ENCODE measurements at places on chromosomes 4 and X.

DNA sequence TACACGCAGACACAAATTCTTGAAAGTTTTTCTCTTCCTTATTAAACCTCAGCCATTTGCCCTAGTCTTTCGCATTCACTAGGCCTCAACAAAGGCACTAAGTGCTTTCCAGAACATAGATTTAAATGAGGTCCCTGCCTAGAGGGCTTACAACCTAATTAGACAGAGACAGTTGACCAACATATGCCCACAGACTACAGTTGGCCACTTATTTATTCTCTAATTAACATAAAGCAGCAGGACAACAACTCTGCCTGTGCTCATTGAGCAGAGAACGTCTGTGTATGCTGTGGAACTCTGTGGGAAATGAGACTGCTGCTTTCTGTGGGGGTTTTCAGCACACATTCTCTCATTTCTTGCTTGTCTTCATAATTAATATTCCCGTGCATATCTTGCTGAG, 303.0 kb upstream of the TACR3 start:
- no peak for DNase-seq

DNA sequence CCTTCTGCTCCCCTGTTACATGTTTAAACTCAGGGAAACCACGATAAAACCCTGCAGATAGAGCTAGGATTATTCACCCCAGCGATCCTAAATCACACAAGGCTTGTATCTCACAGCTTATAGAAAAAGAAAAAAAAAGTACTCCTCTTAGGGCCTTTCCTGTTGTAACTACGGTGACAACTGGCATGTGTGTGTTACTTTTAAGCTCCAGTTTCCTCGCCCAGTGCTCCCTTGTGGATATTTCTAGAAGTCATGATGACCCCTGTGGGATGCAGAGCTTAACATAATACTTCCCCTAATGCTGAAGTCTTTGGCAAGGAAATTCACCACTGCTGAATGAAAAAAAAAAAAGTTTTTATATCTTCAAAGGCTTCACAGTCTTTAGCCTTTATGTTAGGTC, 114.7 kb downstream of the NWD2 start:
- DNase-seq = no peak

GRCh38 chr4:8278421-8279287, 9.1 kb downstream of the HTRA3 start:
- DNase-seq = peak; percentile 92

DNA sequence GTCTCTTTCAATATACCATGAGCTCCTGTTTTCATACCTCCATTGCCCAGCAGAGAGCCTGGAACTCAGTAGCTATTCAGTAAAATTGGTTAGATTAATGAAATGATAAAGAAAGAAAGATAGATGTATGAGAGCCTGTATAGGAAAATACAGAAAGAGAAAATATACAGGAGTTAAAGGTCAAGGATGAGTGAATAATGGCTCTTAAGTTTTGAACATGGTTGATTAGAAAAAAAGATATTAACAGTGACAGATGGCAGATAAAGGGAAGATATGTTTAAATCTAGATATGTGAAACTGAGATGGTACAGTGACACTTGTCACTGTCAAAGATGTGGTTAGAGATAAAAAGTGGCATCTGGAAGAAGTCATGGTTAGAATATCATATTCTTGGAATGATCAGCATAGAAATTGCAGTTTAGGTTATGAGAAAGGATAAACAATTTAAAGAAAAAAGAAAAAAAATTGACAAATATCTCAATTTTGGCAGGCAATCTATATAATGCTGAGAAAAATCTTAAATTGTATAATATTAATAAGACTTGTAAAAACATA, 179.2 kb downstream of the TBCK start:
- no peak for DNase-seq

GRCh38 chrX:154986826-154987575, 35.5 kb downstream of the F8 start:
- no peak for DNase-seq

DNA sequence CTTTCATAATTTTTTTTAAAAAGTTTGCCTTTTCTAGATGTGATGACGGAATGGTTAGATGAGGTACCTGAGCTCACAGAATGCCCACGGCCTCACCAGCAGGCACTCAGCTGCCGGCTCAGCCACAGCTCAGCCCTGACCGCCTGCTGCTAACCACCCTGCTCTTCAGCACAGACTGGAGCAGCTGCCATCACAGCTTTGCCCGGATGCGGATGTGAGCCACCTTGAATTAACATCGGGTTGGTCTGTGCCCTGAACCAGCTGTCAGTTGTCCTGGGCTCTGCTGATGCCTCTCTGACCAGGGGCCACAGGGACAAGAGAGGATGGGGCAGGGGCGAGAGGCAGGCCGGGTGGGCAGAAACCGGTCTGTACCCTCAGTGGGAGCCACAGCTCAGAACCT, 93.3 kb downstream of the HMX1 start:
- no peak for DNase-seq

GRCh38 chr4:142579443-142579842, 266.7 kb downstream of the INPP4B start:
- no peak for DNase-seq

DNA sequence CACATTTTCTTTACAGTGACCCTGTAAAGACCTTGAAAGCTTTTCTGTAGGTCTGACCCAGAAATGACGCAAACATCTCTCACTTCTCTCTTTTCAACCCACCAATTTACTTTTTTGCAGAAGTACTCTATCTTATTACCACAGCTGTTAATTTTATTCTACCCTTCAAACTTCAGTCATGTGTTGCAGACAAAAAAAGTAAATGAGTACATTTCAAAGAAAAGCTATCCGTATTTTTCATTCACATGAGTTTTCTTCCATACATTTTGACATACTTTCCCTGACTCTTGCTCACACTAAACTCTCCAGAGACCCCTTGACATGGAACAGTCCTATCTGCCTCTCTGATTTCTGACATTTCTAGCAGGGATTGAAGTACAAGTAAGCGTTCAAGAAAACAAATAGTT, 51.7 kb downstream of the SLC7A11 start:
- DNase-seq = no peak

- DNase-seq = no peak
These were observed 67.9 kb upstream of the SOX3 start for GRCh38 chrX:140572724-140573123.

DNA sequence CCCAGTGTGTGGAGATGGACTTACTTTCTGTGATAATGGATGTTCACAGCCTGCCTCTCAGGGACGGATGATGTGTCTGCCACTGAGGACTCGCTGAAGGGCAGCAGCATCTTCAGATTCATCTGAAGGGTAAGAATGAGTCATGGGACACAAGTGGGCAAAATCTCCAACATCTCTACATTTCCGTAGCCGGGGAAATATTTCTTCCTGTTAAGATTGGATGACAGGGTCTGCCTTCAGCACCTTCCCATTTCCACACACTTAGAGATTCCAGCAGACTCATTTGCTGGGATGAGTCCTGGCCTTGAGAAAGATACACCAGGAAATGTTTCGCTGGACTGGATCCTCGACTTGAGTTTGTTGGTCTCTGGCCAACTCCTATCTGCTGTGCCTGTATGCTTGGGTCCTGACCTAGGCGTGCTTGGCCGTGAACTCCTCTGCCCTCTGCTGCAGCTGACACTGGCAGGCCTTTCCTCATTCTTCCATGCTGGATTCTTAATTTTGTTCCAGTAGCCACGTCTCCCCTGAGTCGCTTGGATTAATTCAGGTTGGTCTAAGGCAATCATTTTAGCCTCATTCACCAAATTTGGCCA, 46.5 kb upstream of the SOD3 start:
- DNase-seq = no peak

- peak; percentile 70 for DNase-seq
These were observed 66.0 kb downstream of the TBL1X start for GRCh38 chrX:9530848-9531274.

- peak; percentile 9 for DNase-seq
These were observed 73.1 kb downstream of the QRFPR start for GRCh38 chr4:121307445-121308327.

DNA sequence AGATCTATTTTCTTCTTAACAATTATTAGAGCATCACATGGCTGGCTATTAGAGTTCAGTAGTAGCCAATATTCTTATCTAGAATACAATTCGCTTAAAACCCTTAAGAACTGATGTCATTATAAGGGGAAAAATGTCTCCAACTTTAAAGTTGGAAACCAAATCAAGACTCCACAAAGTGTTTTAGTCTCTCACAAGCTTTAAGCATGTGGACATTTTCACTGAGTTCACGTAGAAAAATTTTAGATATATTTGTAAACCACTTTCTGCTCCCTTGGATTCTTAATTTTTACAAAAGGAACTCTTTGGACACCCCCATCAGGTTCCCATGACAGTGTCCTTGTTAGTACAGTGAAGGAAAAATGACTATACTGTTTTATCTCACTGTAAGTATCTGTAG, 123.9 kb upstream of the NAP1L5 start:
- DNase-seq = no peak

GRCh38 chr4:168849030-168849675, 160.9 kb downstream of the CBR4 start:
- no peak for DNase-seq

GRCh38 chrX:147550217-147550616, 361.5 kb upstream of the FMR1 start:
- DNase-seq = no peak

GRCh38 chr4:7821245-7822136, 118.2 kb downstream of the AFAP1 start:
- no peak for DNase-seq

GRCh38 chr4:84031401-84031800, 467.7 kb downstream of the NKX6-1 start:
- no peak for DNase-seq

GRCh38 chrX:71606536-71607216, 11.6 kb downstream of the CXCR3 start:
- no peak for DNase-seq

GRCh38 chr4:184143770-184144564, 73.7 kb downstream of the ENPP6 start:
- no peak for DNase-seq

- no peak for DNase-seq
These were observed 53.2 kb downstream of the PPM1K start for GRCh38 chr4:88230969-88231771.

GRCh38 chr4:146329050-146329716, 114.8 kb downstream of the REELD1 start:
- peak; percentile 46 for DNase-seq

DNA sequence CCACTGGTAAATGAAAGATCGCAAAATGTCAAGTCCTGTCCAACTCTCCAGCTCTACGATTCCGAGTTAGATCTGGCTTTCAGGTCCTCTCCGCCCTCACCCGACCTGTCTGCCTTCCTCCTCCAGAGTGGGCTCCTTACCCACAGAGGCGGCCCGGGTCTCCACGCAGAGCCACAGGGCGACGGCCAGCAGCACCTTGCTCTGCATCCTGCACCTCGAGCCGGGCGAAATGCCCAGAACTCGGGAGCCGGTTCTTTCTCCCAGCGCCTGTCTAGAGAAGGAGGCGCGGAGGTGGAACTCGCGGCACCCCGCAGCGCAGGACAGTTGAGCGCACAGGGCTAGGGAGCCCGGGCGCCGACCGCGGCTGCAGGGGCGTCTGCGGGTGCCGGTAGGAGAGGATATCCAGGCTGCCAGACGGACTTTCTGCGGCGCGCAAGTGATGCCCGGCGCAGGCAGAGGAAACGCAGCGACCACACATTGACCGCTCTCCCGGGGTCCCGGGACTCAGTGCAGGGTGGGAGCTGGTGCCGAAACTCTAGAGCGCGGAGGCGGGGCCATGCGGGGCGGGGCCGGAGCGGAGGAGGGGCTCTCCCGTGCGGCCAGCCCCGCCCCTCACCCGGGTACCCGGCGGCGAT, at the start of gene KDR:
TSS of gene KDR (minus strand) at position 509 of the 635 bp plus-strand sequence. CDS start at position 207, 302 bp downstream.
- no peak for DNase-seq

GRCh38 chrX:47648376-47648775, 2.0 kb downstream of the ELK1 start:
- no peak for DNase-seq

- DNase-seq = no peak
These were observed 56.5 kb upstream of the PROM1 start for GRCh38 chr4:16140231-16140878.

DNA sequence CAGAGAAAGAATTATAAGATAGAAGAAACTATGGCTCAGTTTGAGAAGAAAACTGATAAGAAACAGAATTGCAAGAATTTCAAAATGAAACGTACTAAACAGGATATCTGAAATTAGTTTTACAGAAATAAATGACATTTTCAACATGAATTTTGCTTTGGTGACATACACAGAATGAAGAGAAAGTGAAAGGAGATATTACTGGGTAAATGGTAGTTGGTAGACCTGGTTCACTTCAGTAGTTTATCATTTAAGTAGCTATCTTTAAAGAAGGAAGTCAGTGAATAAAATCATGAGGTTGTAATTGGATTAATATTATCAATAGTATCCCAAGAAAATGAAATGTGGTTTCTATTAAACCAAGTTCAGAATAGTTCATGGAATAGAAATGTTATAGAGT, 395.5 kb upstream of the SMIM31 start:
- no peak for DNase-seq

DNA sequence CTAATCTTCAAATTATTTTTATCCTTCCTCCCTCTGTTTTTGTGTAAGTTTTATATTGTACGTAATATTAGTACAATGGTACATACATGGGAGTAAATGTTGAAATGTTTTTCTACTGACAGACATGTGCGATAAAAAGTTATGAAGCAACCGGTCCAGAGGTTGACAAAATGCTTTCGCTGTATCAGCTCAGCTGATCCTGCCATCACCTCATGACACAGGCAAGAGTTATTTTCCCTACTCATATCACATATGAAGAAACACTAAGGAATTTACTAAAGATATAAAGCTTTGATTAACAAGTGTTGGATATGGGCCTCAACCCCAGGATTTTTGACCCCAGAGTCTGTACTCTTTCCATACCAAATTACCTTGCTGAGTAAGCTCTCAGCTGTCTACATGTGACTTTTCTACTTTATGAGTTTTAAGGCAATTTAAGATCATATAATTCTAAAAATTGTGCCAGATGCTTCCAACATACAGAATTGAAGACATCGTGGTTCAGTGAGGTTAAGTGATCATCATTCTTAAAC, 50.0 kb downstream of the CLCN5 start:
- DNase-seq = no peak

GRCh38 chrX:13868591-13868990, 51.7 kb upstream of the GPM6B start:
- DNase-seq = peak; percentile 76

DNA sequence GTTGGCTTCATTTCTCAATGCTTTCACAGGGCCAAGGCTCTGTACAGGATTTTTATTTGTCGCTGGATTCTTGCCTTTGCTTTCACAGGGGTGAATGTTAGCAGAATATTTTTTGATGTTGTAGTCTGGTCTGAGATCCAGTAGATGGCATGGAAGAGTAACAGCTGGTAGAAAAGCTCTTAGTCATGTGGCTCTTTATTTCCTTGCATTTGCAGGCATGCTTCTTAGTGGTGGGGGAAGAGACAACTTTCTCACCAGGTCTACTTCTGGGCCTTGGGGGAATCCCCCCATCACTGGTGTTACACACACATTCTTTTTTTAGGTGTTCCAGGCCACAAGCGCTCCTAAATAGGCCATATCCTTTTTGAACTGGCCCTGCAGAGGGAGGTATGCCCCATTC, 58.2 kb upstream of the DKK2 start:
- DNase-seq = no peak

DNA sequence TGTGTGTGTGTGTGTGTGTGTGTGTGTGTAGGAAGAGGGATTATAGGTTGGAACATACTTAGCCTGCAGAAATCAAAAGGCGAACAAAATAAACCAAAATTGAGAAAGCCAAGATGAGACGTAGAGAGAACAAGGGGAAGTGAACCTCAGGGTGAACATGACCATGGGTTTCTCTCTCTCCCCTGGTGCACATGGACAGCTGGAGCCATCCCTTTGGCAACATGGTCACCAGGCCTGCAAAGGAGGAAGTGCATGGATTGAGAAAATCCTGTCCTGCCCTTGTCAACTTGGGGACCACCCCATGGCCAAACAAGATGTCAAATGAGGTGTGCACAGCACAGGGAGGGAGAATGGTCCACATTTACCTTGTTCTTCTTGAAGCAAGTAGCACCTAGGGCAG, 23.1 kb downstream of the LGI2 start:
- no peak for DNase-seq

Measured in fibroblast of skin of left biceps (primary cell).